ENCODE measurements at places on chromosomes 3 and 15. TPM values are rescaled to one million over a fixed set of nuclear protein-coding genes. Genes with fewer than 3 reads are reported as not detected.

EPM2AIP1 gene
- polyA plus RNA-seq, result 14.6 TPM

- no peak for DNase-seq
Observed at GRCh38 chr15:47689660-47690059, 27.6 kb upstream of the SEMA6D start.

- no peak for DNase-seq
Observed at GRCh38 chr3:160982491-160982890, 122.7 kb downstream of the B3GALNT1 start.

GRCh38 chr15:40647523-40647922, 47.5 kb upstream of the RAD51 start:
- DNase-seq, result no peak

- DNase-seq, result no peak
Observed at GRCh38 chr3:107514453-107514852, 8.3 kb upstream of the BBX start.

GRCh38 chr15:78854833-78855372, 17.8 kb upstream of the MORF4L1 start:
- no peak for DNase-seq

CEP152 gene
- 3.8 TPM for polyA plus RNA-seq

DNA sequence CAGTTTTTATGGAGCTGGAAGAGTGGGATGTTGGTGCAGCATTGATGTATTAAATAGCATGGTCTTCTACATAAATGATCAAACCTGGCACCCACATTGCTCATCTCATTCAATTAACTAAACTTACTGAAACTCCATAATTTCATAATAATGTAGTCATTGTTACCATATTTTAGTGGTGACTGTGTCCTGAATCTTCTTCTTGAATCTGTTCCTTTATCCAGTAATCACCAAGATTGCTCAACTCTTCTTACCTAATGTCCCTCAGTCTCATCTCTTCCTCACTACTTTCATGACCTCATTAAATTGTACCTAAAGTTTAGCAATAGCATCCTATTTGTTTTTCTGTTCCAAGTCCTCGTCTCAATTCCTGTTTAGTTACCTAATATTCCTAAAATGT, 69.8 kb downstream of the FGF7 start:
- DNase-seq, result no peak

- DNase-seq, result no peak
Observed at GRCh38 chr3:194720048-194720447, 34.4 kb downstream of the FAM43A start.

- no peak for DNase-seq
Observed at GRCh38 chr15:29149738-29150075, 119.9 kb downstream of the NSMCE3 start.

DNA sequence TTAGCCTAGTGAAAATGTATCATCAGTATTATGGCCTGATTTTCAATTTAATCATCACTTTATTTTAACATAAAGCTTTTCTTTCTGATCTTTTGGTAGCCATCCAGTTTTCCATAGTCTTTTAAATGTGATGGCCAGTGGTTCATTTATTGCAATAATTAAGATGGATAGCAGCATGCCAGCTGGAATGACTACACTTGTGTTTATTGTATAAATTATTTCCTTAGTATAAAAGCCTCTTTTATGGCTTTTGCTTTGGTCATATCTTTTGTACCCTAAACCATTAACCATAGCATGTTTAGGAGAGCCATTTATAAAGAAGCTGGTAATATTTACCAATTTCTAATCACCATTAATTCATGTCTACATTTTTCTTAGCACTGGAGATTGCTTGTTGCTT, 31.7 kb downstream of the ALCAM start:
- no peak for DNase-seq

SLC2A2 gene
- polyA plus RNA-seq, result 40.8 TPM

SAMD7 gene
- not detected for polyA plus RNA-seq

IL17RE gene
- 6.8 TPM for polyA plus RNA-seq

GRCh38 chr3:142223282-142223681, 2.1 kb downstream of the GK5 start:
- no peak for DNase-seq

GRCh38 chr15:47711655-47712054, 5.7 kb upstream of the SEMA6D start:
- DNase-seq, result no peak

DNA sequence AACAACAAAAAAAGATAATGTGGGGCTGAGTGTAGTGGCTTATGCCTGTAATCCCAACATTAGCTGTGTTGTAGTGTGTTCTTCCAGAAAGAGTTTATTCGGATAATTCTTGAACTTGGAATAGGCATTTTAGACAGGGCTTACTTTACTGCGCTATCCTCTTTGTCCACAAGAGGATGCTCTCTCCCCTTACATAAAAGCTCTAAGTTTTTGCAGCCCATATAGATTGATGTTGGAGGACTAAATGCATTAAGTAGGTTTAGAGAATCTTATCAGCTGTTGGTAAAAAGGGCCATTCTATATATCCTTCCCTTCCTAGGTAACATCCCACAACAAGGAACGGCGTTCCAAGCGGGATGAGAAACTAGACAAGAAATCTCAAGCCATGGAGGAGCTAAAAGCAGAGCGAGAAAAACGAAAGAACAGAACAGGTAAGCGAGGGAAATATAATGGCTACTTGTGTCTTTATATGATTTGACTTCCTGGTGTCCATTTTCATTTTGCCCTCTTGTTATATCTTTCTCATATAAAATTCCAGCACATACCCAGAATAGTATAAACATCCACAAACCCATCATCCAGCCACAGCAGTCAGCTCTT, 27.8 kb upstream of the ITPKA start:
- peak; percentile 65 for DNase-seq

EXD1 gene
- not detected for polyA plus RNA-seq

COL6A5 gene
- polyA plus RNA-seq, result 0.11 TPM

DNA sequence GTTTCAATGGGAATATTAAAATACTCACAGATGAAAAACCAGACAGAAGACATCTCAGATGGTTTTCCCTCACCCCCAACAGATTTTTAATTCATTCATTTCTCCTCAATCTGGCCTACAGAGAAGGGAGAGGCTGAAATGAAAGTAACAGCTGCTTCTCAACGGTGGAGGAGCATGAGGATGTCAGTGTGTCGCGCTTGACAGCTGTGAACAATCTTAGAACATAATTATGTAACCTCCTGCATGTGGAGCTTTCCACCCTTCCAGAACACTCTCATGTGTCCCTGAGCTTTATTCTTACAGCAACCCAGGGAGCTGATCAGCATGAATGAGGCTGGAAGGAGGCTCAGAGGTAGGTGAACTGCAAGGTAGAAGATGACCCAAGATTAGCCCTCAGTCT, 52.7 kb downstream of the MB21D2 start:
- no peak for DNase-seq

DNA sequence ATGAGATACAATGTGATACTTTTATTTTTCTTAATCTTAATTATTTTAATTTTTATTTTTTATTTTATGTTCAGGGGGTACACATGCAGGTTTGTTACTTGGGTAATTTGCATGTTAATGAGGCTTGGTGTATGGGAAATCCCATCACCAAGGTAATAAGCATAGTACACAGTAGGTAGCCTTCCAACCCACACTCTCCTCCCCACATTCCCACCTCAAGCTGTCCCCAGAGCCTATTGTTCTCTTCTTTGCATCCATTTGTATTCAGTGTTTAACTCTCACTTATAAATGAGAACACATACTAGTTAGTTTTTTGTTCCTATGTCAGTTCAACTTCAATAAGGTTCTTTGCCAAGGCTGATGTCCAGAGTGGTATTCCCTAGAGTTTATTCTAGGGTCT, 1375.4 kb downstream of the NSUN3 start:
- no peak for DNase-seq

- no peak for DNase-seq
Observed at GRCh38 chr3:148951599-148952361, 39.6 kb upstream of the GYG1 start.

GRCh38 chr3:141436180-141436579, 50.6 kb upstream of the RASA2 start:
- no peak for DNase-seq

TGM5 gene
- not detected for polyA plus RNA-seq

DNA sequence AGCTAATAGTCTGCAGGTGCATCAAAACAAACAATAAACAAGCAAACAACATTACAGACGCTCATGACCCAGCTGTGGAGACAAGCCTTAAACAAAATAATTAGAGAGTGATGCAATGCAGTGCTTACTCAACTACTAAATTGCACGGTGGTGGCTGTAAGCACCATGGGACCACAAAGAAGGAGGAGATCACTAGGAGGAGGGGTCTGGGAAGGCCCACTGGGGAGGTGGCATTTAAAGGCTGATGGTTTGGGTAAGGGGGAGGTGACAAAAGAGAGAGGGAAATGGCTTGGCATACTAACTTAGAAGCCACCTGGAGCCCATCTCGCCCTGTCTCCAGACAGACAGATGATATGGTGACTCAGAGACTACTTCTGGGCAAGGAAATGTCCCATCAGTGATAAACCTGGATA, 516.7 kb downstream of the FOXP1 start:
- DNase-seq, result no peak

CDHR4 gene
- polyA plus RNA-seq, result 0.57 TPM

DNA sequence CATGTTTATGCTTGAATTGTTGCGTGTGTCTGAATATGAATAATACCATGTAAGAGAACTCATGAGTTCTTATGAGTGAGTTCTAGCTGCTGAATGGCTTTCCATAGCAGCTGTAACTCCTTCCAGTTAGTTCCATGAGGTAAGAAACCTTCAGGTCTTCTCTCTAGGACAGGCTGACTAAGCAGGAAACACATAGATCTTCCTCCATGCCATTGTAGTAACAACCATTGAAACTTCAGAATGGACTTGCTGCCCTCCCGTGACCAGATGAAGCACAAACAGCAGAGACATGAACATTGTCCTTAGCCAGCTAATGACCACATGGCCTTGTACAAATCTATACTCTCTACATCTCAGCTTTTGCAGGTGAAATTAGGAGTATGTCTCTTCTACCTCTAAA, 200.0 kb downstream of the ZNF385D start:
- peak; percentile 14 for DNase-seq

DNA sequence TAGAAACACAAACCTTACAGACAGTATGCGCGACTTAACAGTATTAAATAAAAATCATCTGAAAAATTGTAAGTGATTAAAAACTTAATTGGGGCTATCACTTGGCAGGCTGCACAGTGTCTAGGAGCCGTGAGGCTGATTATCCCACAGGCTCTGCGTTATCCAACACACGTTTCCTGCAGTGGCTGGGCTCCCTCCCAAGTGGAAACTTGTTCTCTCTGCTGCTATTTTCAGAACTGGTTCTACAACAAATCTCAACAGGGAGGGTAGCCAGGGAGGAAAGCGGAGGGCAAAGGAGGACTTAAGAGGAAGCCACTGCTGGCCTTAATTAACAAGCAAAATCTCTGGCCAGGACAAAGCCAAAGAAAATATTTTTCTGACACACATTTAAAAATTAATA, 555.2 kb downstream of the MAGI1 start:
- DNase-seq, result peak; percentile 41

GRCh38 chr15:91246998-91247397, 146.9 kb downstream of the SV2B start:
- no peak for DNase-seq

SNURF gene
- polyA plus RNA-seq, result 6.2 TPM

DNA sequence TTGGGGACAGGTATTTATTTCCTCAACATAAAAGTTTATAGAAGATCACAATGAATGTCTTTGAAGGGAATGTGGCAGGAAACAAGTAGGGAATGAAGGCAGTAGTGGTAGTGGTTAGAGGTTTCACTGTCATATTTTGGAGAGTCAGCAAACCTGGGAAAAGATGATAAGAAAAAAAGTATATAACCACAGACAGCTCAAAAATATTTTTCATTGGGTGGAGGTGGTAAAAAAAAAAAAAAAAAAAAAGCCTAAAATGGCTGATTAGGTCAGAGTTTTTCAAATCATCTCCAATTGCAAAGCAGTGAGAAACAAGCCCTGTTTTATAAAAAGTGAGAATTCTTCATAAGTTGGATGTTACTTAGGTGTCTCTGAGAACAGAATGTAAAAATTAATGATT, 400.0 kb downstream of the LSAMP start:
- no peak for DNase-seq

SNUPN gene
- 33.2 TPM for polyA plus RNA-seq

P2RY13 gene
- polyA plus RNA-seq, result not detected

GOLGA8S gene
- polyA plus RNA-seq, result 0.05 TPM

DNA sequence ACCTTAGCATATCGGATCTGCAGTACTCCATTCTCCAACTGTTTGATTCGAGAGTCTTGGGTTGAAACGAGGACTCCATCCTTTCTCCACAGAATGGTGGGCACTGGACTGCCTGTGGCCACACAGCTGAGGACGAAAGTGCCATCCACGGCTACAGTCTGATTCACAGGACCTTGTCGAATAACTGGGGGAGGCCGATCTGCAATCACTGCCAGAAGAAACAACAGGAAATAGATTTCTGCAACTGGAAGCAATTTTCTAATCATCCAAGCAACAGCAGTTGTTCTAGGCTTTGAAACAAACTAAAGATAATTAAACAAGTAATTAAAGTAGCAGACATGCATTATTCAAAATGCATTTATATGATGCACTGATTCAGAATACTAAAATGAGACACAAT, 1097.7 kb downstream of the ROBO1 start:
- no peak for DNase-seq

HHLA2 gene
- polyA plus RNA-seq, result 6.1 TPM

DNA sequence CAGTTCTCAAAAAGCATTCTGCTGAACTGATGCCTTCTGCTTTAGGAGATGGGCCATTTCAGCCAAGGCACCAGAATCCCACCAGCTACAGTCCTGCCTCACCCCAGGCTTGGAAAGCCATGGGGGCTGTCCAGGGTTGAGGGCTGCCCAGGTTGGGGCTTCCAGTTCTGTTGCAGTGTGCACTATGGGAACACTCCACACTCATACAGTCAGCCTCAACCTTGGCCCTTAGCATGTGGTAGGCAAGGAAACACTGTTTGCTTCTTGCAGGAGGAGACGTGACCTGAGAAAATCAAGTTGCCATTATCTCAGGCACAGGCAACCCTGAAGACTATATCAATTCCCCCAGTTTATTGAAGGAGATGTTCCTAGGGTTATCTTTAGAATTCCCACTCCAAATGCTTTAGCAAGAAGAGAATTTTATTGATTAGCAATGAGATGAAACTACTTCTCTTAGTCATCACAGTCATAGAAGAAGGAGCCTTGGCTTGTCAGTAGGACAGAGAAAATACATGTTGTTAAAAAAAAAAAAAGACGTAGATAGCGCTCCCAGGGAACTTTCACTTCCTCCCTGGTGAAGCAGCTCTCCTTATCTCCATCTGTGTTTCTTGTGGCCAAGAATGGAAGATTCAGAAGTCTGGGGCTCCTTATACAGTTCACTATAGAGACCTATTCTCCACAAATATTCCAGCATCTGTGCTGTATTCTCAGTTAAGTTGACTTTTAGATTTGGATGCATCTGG, 38.3 kb upstream of the IL12A start:
- DNase-seq, result no peak

HTR3D gene
- not detected for polyA plus RNA-seq

CCR1 gene
- 2.3 TPM for polyA plus RNA-seq

SKIL gene
- polyA plus RNA-seq, result 28.9 TPM

- DNase-seq, result no peak
Observed at GRCh38 chr15:58875343-58875742, 58.1 kb downstream of the SLTM start.
